Activated CD4-positive, alpha-beta T cell treated with anti-CD3 and anti-CD28 coated beads, Interleukin-2, amount 50 U/mL, for 48 hours (primary cell): ENCODE measurements at places on chromosomes 6 and 20.
A peak's percentile ranks its signal among the peaks of the same experiment; 100 is the strongest.

- no peak for DNase-seq
Measured at GRCh38 chr6:33984466-33985312, 161.2 kb downstream of the GRM4 start.

DNA sequence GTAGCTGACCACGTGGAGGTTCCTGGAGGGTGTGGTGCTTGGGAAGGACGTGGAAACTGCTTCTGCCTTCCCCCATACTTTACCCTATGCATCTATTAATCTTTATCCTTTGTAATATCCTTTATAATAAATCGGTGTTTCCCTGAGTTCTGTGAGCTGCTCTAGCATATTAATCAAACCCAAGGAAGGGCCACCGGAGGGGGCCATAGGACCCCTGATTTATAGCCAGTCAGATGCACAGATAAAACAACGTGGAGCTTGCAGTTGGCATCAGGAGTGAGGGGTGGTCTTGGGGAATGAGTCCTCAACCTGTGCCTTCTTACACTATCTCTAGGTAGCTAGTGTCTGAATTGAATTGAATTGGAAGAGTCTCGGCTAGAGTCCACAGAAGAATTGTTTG, 36.5 kb upstream of the TFAP2A start:
- DNase-seq = no peak

GRCh38 chr20:9210356-9210755, 141.5 kb downstream of the PLCB4 start:
- no peak for DNase-seq

DNA sequence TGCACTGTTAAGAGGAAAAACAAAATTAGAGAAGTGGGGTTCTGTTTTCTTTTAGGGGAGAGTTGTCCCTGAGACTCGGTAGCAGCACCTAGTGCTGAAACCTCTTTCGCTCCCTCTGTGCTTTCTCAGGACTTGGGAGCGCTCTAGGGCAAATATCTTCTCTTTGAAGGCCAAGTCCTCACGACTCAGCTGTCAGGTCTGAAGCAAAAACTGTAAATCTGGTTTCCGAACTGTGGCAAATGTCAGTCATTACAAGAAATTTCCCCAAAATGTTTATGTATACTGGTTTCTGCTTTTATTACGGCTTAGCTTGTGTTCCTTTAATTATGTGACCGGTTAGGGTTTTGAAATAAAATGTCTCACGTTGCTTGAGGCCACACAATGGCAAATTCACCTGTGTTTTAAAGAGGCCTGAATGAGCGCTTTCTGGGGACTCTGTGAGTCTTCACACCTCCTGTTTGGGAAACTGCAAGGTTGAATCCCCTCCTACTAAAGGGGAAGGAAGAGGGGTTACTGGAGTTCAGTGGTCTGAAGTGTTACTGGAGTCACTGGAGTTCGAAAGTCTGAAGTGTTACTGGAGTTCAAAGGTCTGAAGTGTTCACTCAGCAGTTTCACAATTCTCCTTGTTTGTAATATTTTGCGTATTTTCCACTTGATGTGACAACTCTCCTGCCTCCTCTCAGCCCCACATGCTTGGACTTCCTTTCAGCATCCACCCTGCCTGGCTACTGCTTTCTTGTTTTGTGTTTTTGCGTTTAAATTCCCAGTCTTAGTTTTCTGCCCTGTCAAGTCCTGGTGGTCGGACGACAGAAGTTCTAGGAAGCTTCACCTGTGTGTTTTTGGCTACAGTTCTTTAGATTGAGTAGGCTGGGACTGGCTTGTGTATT, 1.6 kb downstream of the SMPDL3A start:
- DNase-seq = no peak

DNA sequence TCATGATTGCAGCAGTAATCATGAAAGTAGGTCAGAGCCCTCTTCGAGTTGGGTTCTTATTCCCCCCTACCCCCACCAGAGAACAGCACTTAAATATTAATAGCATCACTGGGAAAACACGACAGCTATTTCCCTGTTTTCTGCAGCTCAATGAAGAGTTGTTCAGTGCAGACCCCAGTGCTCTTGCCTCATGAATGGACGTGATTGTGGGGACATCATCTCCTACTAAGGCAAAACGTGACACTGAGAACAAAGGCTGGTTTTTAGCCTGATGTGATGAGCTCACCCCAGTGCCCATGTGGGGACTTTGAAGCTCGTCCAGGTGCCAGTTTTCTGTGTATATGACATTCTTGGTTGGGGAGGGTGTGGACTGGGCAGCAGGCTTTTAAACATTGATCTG, 105.9 kb downstream of the SLC35F1 start:
- no peak for DNase-seq

- DNase-seq = no peak
Measured at GRCh38 chr6:113843500-113844073, 13.6 kb upstream of the MARCKS start.

DNA sequence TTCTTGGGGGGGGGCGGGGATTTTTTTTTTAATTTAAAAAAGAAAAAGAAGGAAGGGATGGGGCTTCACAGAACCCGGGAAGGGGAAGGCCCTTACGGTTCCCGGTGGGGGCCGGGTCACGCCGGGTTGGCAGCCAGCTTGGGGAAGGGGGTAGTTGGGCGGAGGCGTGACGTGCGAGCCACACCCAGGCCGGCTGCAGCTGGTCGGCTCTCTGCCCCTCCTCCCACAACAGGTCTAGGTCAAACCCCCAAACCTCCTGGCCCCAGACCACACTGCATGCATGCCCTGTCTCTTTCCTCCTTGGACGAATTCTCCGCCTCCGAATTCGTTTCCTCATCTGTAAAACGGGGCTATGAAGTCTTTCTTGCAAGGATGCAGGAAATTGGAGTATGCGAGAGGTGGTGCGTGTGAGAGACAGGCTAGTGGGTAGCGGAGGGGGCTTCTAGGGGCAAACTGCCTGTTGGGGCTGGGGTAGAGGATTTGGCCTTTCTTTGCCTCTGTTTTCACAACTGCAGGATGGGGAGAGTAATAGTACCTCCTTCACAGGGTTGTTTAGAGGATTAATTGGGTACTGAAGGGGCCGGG, 828 bp downstream of the HCK start:
- DNase-seq = no peak

DNA sequence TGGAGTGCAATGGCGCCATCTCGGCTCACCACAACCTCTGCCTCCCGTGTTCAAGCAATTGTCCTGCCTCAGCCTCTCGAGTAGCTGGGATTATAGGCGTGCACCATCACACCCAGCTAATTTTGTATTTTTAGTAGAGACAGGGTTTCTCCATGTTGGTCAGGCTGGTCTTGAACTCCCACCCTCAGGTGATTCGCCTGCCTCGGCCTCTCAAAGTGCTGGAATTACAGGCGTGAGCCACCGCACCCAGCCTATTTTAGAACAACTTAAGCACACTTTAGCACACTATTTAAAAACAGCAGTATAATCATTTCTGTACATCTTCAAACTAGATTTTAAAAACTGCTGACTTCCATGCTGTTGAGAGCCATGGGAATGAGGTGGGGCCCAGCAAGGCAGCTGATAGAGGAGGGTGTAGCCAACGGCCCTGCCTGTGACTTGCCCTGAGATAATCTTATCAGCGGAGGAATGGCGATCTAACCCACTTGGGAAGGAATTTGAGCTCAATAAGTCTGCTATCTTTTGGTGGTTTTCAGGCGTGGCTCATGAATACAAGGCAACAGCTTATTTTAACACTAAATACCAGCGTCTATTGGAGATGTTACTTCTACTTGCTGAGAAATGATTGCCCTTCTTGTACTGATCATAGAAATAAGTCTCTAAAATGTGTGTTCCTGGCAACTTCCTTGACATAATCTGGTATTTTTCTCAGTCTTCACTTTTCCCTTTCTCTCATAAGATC, 12.1 kb downstream of the ZDHHC14 start:
- no peak for DNase-seq

GRCh38 chr20:59151820-59152219, 11.8 kb upstream of the ZNF831 start:
- DNase-seq = peak; percentile 61

DNA sequence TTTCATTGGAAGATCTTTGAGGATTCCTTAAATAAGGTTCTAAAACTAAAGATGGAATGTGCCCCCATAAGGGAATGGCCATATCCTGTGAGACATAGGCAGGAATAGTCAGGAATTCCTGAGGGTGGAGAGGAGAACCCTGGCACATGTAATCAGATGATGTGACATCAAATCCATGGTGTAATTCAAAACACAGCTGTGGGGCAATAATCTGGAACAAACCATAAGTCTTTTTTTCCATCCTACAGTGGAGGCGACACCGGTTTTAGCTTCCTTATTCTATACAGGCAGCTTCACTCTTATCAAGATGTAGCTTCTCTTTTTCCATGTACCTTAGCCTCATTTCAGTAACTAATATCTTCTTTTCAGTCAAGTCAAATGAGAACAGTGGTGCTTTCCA, 133.6 kb upstream of the CITED2 start:
- DNase-seq = no peak

GRCh38 chr20:57662456-57663240, 42.4 kb upstream of the ZBP1 start:
- no peak for DNase-seq

- no peak for DNase-seq
Measured at GRCh38 chr6:136696238-136696637, 96.0 kb downstream of the MAP3K5 start.

DNA sequence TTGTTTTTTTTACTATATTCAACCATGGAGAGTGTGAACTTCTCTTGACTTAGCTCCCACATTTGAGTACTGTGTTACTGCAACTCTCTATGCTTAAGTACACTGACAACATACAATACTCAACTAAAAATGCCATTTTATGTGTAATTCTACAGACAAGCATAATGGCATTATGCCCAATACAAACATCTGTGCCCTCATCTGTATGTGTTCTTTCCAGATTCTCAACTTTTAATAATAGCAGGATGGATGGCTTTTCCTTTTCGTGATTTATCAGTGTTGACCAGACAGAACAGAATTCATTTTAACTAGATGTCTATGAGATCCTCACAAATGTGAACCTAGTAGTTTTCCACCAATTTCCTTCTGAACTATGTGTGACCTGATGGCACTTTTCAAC, 84.2 kb upstream of the MARCKS start:
- no peak for DNase-seq

DNA sequence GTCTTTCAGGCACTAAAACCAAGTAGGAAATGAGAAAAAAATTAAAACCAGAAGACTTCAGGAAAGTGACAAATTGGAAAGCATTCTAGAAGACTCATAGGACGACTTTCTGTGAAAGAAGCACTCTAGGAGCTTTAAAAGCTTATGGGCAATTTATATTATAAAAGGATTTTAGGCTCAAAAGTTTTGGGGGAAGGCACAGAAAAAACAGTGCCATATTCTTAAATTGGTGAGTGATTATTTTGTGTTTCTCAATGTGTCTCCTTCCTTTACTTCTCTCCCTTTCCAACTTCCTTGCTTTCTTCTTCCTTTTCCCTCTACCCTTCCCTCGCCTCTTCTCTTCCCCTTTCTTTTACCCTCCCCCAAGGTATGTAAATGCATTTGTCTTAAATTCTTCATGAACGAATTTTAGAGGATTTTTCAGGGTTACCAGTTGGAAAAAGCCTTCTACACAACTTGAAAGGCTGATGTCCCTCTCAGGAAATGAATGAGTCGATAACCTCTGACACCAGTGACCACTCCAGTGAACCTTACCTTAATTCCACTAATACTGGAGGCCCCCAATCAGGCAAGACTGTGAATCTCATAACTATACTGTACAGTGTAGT, 2.6 kb upstream of the LIN28B start:
- no peak for DNase-seq

GRCh38 chr20:54208548-54209176, 775 bp downstream of the PFDN4 start:
- no peak for DNase-seq

- DNase-seq = no peak
Measured at GRCh38 chr20:63394069-63394919, 33.1 kb upstream of the CHRNA4 start.

- no peak for DNase-seq
Measured at GRCh38 chr6:142523515-142524375, 221.9 kb downstream of the ADGRG6 start.

DNA sequence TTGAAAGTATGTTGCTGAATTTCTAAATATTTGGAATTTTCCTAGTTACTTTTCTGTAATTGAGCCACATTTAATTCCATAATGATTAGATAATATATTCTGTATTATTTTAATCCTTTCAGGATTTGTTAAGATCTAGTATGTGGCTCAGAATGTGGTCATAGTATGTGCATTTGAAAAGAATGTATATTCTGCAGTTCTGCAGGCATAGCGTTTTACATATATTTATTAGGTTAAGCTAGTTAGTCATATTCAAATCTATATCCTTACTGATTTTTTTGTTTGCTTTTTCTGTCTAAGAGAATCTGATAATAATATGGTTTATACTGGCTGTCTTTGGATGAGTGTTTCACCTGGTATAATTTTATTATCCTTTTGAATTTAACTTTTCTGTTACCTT, 33.2 kb downstream of the LIN28B start:
- DNase-seq = no peak

- no peak for DNase-seq
Measured at GRCh38 chr6:168042426-168043192, 36.4 kb downstream of the FRMD1 start.

- DNase-seq = no peak
Measured at GRCh38 chr6:133241901-133242636, 912 bp downstream of the EYA4 start.

- DNase-seq = no peak
Measured at GRCh38 chr20:7124120-7124519, 356.6 kb downstream of the BMP2 start.

DNA sequence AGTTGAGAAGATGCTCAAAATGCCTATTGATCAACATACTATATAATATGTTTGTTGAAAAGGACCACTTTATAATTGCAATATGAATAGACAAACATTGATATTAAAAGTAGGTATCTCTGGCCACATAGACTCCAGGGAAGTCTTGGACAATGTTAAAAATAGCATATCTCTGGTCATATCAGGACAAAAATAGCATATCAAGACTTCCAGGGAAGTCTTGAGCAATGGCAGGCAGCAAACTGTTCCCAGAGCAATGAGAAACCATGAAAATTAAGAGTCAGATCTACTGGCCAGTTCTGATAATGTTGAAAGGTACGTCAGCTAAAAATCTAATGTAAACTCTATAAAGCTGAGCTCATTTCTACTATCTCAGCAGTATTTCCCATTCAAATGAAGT, 1130.3 kb upstream of the CITED2 start:
- no peak for DNase-seq

DNA sequence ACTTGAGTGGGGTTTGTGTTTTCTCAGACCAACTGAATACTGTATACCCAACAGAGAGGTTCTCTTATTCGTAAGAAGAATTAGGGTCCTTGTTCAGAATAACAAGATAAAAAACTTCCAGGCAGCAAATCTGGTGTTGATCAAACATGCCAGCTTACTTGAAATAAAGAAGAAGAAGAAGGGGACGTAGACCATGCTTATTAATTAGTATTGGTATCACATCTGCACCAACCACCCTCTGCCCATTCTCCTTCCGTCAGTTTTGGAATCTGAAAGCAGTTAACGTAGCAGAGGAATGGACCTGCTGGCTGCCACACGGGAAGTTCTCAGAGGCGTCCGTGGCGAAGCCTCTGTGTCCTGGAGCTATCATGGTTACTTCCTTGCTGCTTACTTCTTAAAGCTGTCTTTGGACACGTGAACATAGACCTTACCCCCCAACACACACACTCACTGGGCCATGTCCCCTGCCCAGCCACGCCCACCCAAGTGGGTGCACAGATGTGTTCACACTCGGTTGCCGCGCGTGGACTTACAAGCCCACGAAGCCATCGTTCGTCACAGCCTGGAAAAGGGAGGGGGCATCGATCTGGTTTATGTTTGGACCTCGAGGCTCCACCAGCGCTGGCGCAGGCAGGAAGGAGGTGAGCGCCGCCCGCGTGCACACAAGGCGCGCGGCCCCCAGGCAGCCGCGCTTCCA, 4.1 kb upstream of the DLL1 start:
- no peak for DNase-seq

GRCh38 chr6:165636402-165637048, 26.5 kb downstream of the PDE10A start:
- no peak for DNase-seq
